ENCODE measurements at places on chromosomes 6 and 20.

DNA sequence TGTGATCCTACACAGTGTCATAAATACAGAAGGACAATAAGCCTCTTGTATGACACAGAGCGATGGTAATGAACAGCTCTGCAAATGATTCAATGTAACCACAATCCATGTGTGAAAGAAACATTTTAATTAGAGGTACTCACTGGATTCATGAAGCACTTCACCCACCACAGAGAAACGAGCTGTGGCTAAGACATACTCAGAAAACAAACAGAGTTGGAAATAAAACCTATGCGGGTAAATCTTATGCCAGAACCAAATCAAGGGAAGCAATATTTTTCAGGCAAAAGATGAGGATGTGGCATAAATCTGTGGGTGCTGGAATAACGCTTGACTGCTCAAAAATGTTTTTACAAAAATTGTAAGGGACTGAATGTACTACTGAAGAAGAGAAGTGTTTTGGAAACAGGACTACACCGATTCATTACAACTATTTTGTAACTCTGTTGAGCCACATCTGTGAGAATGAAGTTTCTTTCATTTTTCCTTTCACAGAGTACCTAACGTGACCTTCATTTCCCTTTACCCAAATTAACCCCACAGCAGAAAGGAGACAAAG lies 112.1 kb downstream of the WDR27 start:
- DNase-seq = peak; percentile 37

DNA sequence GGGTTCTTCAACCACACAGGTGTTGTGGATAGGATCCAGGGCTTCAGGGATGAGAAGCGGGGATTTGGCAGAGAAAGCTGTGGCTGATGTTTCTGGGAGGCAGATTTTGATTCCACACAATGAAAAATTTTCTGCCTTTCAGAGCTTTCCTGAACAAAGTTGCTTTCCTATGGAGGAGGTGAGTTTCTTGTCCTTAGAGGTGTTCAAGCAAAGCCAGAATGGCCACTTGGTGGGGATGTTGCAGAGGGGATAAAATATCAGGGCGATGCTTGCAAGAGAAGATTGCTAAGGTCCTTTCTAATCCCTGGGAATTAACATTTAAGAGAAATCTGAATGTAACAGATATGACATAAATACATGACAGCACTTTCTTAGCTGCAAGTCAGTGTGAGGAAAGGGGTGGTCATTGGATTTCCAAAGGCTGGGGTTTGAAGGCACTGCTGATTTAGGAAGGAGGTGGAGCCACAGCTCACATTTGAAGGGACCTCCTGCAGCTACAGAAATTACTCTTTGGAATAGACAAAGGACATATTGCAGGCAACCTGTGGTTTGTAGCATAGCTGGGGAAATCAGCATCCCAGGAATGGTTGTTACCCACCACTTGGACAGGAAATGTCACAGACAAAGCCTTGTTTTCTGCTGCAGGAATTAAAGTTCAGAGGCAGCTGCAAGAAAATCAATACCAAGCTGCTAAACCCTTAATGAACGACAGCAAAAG lies 271.1 kb upstream of the CHD6 start:
- DNase-seq = peak; percentile 27

DNA sequence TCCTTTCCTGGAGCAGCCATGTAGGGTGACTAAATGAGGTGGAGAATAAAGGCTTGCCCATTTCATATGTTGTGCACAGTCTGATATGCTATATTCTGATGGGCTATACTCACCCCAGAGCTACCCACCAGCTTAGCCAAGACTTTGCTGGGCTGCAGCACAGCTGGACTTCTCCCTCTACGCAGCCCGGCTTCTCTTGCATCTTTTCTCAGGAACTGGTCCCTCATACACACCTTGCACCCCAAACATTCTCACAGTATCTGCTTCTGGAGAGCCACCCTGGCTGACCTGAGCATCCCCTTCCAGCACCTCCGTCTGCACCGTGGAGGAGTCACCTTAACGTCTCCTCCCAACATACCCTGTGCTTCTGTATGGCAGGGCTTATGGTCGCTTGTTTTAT lies 150.8 kb upstream of the PMEPA1 start:
- DNase-seq = no peak

GRCh38 chr20:41334443-41335421 lies 5.9 kb upstream of the LPIN3 start:
- no peak for DNase-seq

GRCh38 chr6:155152211-155153076 lies 111.4 kb upstream of the CLDN20 start:
- DNase-seq = no peak

- DNase-seq = no peak
Measured at GRCh38 chr6:35508027-35508426, 4.7 kb downstream of the TULP1 start.

- DNase-seq = no peak
Measured at GRCh38 chr6:143361536-143362191, 88.8 kb downstream of the ADAT2 start.

DNA sequence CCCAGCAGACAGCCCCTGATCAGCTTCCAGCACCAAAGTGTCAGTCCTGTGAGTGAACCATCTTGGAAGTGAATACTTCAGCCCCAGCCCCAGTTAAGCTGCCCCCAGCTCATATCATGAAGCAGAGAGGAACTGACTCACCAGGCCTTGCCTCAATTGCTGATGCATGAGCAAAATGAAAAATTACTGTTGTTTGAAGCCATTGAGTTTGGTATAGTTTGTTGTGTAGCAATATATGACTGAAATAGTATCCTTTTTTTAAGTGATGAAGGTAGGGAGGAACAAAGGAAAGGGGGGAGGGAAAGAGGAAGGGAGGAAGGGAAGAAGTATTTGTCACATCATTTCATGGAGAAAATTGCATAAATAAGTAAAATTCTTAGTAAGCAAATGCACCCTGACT lies 266.4 kb downstream of the MAFB start:
- DNase-seq = no peak

Measured in NCI-H1105 treated with DMSO at 0.1 percent for 48 hours (cell line).